ENCODE measurements at places on chromosomes 7 and 10.

DNA sequence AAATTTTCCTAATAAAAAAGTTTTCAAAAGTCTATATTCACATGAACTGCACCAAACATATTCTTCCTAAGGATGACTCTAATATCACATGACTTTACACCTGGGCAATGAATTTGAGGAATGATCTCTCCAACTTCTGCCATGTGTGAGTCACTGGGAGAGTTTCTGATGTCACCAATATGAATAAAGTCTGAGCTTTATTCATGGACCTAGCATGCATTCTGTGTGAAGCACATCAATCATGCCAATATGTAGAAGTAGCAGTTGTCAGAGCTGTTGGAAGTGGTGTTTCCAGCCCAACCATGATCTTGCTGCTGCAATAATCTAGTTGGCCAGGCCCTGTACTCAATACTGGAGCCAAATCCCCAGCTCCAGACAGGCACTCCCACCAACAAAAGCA, 91.7 kb upstream of the IFRD1 start:
- no peak for DNase-seq

DNA sequence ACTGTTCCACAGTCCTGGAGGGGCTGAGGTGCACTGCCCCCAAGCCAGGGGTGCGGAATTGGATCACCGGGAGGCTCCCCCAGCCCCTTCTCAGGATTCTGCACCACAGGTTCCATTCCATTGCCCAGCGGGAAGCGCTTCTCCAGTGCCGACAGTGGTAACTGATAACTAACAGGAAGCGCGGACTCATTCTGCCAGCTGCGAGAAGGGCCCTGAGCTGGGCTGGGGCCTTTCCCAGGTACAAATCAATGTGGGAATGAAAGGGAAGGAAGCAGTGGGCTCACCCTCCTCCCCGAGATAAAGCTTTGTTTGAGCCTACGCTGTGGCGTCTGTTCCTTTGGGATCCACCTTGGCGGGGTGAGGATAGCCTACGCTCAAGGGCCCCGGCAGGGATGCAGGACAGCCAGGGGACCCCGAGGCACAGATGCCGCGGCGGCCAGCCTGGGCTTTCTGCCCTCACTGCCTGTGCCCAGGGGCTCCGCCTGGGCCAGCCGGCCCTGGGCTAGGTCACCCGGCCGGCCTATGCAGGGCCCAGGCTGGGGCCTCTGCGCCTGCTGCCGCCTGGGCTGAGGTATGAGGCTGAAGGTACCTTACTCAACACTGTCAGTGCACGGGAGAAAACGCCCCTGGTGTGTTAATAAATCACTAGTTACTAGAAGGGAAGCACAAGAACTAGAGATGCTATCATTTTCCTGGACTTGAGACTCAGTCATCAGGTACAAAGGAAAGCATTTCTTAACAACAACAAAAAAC, 39.4 kb downstream of the EN2 start:
- no peak for DNase-seq

- no peak for DNase-seq
Measured at GRCh38 chr7:128026551-128026950, 4.7 kb downstream of the LRRC4 start.

DNA sequence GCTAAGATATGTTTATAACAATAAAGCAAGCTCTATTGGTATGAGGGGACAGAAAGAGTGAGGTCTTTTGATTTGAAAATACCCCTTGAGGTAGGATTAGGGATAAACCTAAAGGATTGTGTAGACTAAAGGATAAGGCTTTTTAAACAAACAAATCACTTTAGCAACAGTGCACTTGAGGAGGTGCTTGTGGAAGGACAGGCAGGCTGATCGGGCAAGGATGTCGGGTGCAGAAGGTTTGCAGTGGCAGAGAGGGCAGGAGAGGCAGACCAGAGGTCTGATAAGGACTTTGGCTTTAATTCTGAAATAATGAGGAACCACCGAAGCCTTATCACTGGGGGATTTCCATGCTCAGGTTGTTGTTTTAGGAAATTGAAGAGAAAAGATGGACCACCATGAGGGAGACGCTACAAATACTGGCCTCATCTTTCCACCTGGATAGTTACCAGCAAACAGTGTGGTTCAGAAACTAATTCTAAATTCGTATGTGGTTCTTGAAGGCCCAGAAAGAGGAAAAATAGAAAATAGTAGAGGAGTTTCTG, 119.5 kb upstream of the KLF6 start:
- no peak for DNase-seq

GRCh38 chr10:26950934-26951333, 90.2 kb upstream of the ABI1 start:
- no peak for DNase-seq

- no peak for DNase-seq
Measured at GRCh38 chr7:42991913-42992591, 59.9 kb downstream of the MRPL32 start.

GRCh38 chr7:30180718-30181117, 45.9 kb downstream of the MTURN start:
- DNase-seq: no peak

DNA sequence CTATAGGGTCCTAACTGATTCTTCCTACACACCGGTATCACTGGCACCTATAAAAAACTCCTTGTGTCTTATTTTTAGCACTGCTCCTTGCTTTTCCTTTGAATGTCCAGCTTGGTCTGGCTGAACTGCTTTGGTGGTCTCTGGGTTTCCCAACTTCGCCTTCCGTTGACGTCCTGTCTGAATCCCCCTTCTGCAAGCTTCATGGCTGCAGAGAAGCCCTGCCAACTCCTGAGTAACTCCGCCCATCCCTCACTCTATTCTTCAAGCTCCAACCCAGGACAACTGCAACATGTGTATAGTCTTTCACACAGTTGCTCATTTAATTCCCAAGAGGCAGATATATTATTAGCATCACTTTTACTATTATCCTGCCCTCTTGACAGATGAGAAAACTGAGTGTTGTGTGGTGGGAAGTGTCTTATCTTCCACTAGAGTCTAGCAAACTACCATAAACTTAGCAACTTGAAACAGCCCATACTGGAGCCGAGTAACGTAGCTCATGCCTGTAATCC, 40.9 kb downstream of the MTURN start:
- no peak for DNase-seq

- no peak for DNase-seq
Measured at GRCh38 chr10:121417298-121417697, 180.9 kb downstream of the FGFR2 start.

GRCh38 chr7:15751191-15751701, 64.8 kb upstream of the MEOX2 start:
- DNase-seq: no peak

All from activated T-cell treated with anti-CD3 and anti-CD28 coated beads for 24 hours (primary cell).